ENCODE measurements at places on chromosomes 12 and 14. TPM values are rescaled to one million over a fixed set of nuclear protein-coding genes. Genes with fewer than 3 reads are reported as not detected.

DNA sequence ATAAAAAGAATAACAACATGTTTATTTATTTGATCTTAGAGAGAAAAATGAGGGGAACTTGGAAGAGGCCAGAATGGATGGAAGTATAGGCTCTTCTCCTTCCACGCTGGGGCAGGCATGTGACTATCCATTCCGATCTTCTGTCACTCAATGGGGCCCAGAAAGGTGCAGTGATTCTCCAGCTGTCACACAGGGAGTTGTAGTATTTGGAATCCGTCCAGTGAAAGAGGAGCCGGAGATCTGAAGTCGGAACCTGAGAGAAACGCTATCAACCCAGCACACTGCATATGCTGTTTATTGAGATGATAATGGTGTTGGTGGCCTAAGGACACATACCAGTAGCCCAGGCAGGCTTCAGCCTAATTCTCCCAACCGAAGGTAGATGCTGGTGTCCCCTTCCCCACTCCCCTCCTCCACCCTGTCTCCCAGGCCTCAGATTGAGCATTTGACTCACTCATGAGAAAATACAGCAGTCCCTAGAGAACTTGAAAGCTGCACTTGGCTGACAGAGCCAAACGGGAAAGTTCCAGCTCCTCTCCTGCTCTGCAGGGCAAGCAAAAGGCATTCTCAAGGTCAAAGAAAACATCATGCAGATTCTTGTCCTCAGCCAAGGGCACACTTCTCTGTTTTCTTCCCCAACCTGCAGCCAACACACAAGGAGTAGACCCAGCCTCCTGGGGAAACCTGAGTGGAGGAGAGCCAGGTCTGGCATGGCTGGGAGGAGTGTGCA lies 100.4 kb downstream of the IRF2BPL start:
- no peak for DNase-seq

DNA sequence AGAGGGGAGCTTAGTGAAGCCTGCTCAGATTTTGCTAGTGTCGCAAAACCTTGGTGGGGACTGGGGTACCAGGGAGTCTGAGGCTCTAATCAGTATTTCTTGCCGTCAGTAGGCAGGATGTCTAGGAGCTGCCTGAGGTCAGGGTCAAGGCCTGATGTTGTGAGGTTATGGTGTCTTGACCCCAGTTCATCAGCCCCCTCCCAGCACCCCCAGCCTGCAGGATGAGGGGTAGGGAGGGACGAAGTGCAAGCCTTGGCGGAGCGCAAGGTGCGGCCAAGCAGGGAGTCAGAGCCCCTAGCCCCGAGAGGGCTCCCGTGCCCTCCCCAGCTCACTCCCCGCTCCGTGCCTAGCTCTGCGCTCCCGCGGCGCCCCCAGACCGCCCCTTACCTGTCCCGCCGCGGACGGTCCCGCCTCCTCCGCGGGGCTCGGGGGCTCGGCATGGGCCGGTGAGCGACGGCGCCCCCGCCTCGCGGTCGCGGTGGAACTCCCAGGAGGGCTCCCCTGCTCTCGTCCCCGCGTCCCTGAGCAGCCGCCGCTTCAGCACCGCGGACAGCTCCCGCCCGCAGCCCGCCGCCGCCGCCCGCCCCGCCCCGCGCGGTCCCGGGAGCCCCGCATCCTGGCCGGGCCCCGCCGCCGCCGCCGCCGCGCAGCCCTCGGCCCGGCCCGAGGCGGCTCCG lies 347 bp downstream of the SYNDIG1L start:
- DNase-seq: no peak

CEBPE gene
- total RNA-seq: not detected

INHBE gene
- total RNA-seq: not detected

KRT74 gene
- not detected for total RNA-seq

GRCh38 chr12:68389305-68389704 lies 57.1 kb upstream of the MDM1 start:
- DNase-seq: no peak

ARHGAP9 gene
- total RNA-seq: 2.9 TPM

DHRS2 gene
- 593 TPM for total RNA-seq

COCH gene
- total RNA-seq: 4.2 TPM

DNA sequence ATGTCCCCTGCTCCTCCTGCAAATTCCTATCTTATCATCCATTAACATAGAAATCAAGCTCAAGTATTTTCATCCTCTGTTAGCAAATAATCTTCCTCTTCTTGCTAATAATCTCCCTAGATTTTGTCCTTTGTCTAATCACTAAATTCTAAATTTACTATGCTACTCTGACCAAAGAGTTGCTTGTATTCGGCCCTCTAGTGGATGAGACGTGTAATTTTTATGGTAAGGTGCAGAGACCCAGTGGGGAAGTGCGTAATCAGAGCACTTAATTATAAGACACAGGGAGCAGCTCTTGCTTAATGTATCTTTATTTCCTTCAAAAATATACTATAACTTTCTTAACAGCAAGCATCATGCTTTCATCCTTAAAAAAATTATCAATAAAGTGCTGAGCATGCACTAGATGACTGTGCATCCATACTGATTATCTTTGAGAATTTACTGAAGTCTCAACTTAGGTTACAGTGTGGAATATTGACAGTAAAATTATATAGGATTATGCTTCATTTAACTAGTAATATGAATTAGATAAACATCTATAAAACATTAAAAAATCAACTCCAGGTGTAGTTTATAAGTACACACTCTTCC lies 212.6 kb downstream of the SLC16A7 start:
- DNase-seq: no peak

VIPAS39 gene
- 21.5 TPM for total RNA-seq

DNA sequence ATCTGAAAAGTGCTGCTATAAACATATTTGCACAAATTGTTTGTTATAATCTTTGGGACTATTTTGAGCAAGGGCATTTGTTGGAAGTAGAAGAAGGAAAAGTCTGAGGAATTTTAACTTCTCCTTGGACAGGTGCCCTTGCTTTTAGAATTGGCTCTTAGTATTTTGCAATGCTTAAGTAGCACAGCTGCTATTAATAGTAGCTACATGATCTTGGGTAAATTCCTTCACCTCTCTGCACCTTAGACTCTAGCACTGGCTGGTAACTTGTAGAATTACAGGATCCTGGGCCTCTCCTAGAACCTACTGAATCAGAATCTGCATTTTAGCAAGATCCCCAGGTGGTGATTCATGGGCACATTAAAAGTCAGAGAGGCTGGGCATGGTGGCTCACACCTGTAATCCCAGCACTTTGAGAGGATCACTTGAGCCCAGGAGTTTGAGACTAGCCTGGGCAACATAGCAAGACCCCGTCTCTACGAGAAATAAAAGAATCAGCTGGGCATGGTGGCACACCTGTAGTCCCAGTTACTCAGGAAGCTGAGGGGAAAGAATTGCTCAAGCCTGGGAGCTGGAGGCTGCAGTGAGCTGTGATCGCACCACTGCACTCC lies 10.8 kb upstream of the TMEM120B start:
- no peak for DNase-seq

KRT3 gene
- not detected for total RNA-seq

NANOG gene
- 0.21 TPM for total RNA-seq

KRT75 gene
- not detected for total RNA-seq

- no peak for DNase-seq
Measured at GRCh38 chr12:57528176-57528575, 5.6 kb downstream of the MBD6 start.

DNA sequence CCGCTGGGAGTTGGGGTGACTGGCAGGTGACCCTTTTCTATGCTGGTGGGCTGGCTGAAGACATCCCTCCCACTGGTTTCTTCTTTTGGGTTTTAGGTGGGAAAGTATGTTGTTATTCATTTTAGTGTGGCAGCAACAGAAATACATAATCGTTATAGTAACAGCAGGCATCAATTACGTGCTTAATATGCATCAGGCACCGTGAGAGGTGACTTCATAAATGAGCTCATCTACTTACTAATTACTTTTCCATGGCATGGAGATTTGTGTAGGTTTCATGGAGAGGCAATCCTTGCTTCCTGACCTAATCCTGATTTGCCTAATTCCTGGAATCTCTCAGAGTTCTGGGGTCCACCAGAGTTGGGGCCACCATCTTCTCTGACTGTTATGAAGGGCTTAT lies 13.4 kb upstream of the CELA1 start:
- no peak for DNase-seq

LRFN5 gene
- 45.9 TPM for total RNA-seq

GRCh38 chr12:10111451-10111850 lies 12.7 kb upstream of the CLEC1A start:
- no peak for DNase-seq

RPGRIP1 gene
- 0.48 TPM for total RNA-seq

ZNF891 gene
- total RNA-seq: 7.3 TPM

DNA sequence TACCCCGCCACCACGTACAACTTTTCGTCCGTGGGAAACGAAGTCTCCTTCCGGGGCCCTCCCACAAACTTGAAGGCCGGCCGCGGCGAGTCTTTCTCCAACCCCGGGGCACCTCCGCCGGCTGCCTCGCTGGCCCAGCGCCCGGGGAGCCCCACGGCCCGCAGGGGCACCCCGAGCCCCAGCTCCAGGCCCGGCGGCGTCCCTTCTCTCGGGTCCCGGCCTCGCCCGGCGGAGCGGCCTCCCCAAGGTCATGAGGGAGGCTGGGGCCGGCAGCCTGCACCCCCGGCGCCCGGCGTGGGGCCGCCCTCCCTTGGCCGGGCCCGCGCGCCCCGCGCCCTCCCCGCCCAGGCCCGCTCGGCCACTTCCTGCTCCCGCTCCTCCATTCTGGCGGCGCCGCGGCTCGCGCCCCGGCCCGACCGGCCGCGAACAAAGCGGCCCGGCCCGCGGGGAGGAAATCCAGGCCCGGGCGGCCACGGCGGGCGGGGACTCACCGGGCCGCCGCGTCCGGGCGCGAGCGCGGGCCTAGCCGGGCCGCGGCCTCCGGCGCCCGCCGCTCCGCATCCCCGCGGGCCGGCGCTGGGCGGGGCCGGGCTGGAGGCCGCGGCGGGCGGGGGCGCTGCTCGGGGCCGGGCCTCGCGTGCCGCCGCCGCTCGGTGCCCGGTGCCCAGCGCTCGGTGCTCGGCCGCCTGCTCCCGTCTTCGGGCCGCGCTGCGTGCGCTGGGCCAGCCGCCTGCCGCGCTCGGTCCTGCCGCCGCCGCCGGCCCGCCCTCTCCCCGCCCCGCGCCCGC lies at the start of gene AKT1:
Gene AKT1, minus strand, starts transcription at position 756 of the 788 bp plus-strand sequence. CDS start 3,105 bp downstream, outside the sequence.
- DNase-seq: no peak

DNA sequence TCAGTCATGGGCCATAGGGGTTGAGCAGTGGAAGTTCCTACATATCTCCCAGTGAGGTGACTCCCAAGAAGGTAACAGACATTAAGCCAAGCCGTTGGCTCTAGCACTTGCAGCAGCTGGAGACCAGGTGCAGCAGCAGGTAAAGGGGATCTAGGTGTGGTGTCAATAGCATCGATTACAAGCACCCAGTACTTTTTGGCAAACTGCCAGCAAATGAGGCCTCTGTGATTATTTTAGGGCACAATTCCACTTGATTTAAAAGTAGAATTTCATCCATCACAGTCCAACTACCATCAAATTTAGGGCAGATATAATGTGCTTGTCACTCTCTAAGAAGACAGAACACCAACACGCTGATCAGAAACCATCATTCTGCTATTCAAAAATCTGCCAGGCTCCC lies 224.1 kb upstream of the EGLN3 start:
- no peak for DNase-seq

MYBPC1 gene
- 85.2 TPM for total RNA-seq

GRCh38 chr14:35341454-35341750 lies 49.2 kb downstream of the PSMA6 start:
- no peak for DNase-seq

DNA sequence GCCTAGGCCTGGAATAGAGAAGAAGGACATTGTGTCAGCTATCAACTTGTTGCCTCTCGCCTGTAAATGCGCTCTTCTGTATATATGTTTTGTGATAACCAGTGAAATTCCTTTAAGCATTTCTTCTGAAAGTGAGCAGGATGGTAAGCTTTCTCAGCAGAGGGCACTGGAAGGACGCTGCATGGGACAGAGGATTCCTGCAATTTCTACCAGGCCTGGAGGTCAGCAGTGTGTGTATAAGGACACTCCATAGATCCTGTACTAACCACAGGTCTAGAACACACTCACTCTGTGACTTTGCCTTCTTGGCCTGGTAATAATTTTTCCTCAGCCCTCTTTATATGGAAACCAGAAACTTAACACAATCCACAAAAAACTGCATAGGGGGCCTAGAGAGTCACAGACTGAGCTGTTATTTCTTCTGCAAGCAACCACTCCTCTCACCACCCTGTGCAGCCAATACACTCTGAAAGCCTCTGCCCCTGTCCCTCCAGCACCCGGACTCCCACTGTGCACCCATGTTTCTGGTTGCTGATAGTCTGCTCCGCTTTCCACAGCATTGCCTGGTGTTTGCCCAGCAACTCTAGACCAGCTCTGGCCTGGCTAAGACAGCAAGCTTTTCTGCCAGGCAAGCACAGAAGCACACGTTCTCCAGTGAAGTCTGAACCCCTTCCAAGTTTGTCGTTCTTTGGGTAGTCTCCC lies 94.0 kb upstream of the RMST start:
- DNase-seq: no peak

- DNase-seq: no peak
Measured at GRCh38 chr14:104175811-104176210, 37.4 kb downstream of the KIF26A start.

- DNase-seq: no peak
Measured at GRCh38 chr12:119746169-119746568, 78.2 kb downstream of the PRKAB1 start.

- no peak for DNase-seq
Measured at GRCh38 chr14:23524954-23525353, 26.6 kb downstream of the ZFHX2 start.

DNA sequence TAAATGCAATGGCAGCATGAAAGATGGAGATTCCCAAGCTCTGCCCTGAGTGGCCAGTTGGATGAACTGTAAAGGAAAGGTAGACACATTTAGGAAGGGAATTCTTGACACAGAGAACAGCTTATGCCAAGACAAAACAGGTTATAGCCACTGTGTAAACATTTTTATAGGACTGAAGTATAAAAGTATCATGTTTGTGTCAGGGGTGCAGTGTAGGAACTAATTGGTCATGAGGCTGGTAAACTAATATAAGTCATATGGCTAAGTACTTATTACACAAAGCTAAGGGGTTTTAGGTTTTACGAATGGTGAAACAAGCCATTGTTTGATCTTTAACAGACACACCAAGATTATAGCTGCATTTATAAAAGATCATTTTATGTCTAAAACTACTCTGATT lies 207.7 kb upstream of the SLC16A7 start:
- DNase-seq: no peak

- DNase-seq: no peak
Measured at GRCh38 chr14:74859757-74860552, 16.0 kb downstream of the PROX2 start.

GRCh38 chr12:123483602-123484248 lies 25.8 kb downstream of the SNRNP35 start:
- no peak for DNase-seq

- no peak for DNase-seq
Measured at GRCh38 chr12:9776781-9777180, 16.1 kb upstream of the CD69 start.

DNA sequence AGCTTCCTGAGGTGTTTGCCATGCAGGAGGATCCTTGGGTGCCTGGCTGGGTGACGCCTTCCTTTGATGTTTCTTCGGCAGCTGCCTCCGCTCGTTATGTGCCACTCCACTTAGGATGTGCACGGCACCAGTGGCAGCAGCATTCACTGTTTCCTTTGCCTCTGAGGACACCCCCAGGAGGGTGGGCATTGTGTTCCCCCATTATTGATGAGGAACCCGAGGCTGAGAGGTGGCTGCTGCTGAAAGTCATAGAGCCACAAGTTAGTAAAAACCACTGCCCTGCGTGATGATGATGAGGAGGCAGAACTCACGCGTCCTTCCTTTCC lies 41.2 kb downstream of the EP400 start:
- no peak for DNase-seq

GRCh38 chr12:34336619-34337465 lies 314.5 kb downstream of the ALG10 start:
- no peak for DNase-seq

RD3L gene
- total RNA-seq: not detected

Measured in urinary bladder (tissue), 4 donors.